ENCODE measurements at places on chromosomes 5 and 9. TPM values are rescaled to one million over a fixed set of nuclear protein-coding genes. Genes with fewer than 3 reads are reported as not detected.

The OTP gene
- not detected for polyA plus RNA-seq

DNA sequence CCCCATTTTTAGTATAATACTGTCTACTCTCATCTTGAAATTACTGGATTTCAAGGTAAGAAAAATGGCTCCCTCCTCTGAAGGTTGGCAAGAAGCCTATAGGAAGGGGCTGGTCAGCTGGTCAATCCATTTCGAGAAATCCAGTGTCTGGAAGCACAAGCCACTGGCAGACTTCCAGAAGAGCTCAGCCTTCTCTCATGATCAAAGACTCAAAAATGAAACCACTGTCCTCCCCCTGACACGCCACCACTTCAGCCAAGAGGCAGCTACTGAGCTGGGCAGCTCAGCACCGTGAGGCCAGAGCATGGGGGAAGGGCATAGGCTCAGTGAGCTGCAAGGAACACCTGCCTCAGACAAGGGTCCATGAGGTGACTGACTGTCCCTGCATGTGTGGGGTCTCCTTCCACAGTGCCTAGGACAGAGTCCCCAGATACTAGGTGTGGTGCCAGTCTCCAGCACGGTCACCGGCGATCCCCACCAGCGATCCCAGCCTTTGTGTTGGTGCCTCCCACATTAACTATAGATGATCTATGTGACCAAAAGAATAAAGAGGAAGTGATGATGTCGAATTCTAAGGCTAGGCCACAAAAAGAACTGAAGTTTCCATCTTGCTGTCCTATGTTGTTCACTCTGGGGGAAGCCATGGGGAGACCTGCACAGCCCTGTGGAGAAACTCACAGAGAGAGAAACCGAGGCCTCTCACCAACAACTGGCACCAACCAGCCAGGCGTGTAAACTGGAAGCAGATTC, 100.1 kb upstream of the LRRTM2 start:
- DNase-seq, result no peak

DNA sequence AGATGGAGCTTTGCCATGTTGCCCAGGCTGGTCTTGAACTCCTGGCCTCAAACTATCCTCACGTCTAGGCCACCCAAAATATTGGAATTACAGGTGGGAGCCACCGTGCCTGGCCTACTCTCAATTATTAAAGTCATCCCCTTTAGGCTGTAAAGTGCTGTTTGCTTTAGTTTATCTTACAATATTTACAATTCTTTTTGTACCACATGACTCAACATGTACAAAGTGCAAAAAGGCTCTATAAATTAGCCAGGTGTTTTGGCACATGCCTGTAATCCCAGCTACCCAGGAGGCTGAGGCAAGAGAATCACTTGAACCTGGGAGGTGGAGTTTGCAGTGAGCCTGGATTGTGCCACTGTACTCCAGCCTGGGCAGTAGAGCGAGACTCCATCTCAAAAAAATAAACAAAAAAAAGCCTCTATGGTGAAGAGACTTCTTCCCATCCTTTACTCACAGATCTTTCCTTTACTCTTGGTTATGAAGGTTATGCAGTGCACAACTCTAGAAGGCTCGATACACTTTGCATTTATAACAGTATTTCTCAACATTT, 28.5 kb upstream of the MLLT3 start:
- no peak for DNase-seq

- DNase-seq, result no peak
Measured at GRCh38 chr5:2686321-2687124, 65.0 kb downstream of the IRX2 start.

GRCh38 chr9:10744669-10745068, 131.9 kb upstream of the PTPRD start:
- DNase-seq, result no peak

GRCh38 chr9:134716067-134716466, 74.5 kb downstream of the COL5A1 start:
- DNase-seq, result no peak

The AMBP gene
- 2.2 TPM for polyA plus RNA-seq

The PLAC8L1 gene
- polyA plus RNA-seq, result 0.97 TPM

DNA sequence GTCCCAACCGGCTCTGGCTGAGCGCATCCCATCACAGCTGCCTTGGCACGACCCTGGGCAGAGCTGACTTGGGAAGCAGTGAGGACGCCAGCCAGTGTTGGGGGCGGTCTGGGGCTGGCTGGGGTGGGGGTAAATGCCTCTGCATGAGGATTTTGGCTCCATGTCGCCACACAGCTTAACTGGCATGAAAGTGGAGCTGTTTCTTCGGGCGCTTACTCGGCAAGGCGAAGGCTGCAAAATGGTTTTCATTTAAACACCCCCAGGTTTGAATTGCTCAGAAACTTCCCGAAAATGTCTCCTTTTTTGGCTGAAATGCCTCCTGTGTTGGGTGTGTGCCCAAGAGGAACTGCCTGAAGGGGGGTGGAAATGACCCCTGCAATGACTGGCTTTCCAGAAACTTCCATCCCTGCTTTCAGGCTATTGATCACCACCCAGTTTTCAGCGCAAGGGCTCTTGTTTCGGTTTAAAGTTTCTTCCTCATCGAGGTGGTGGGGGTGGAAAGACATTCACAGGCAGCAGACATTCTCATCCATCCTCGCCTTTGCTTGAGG, 38.3 kb downstream of the PTGES start:
- DNase-seq, result no peak

DNA sequence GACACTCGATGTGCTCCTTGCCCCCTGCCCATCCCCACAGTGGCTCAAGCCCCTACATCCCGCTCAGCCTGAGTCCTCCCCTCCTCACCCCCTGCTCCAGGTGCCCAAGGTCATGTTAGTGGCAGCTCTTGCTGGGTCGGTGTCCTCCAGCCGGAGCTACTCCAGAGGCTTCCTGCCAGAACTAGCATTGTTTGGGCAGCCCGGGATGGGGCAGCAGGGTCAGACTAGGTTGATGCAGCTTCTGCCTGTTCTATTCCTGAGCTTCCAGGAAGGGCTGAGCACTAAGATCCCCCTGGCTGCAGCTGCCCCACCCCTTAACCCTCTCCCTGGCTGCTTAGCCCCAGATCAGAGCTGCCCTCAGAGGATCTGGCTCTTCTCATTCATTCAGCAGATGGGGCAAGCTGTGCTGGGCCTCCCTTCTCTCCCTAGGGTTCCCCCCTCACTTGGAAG, 671 bp downstream of the RGS14 start:
- no peak for DNase-seq

The RAB14 gene
- polyA plus RNA-seq, result 130 TPM

GRCh38 chr9:133968428-133968827, 23.7 kb downstream of the VAV2 start:
- no peak for DNase-seq

DNA sequence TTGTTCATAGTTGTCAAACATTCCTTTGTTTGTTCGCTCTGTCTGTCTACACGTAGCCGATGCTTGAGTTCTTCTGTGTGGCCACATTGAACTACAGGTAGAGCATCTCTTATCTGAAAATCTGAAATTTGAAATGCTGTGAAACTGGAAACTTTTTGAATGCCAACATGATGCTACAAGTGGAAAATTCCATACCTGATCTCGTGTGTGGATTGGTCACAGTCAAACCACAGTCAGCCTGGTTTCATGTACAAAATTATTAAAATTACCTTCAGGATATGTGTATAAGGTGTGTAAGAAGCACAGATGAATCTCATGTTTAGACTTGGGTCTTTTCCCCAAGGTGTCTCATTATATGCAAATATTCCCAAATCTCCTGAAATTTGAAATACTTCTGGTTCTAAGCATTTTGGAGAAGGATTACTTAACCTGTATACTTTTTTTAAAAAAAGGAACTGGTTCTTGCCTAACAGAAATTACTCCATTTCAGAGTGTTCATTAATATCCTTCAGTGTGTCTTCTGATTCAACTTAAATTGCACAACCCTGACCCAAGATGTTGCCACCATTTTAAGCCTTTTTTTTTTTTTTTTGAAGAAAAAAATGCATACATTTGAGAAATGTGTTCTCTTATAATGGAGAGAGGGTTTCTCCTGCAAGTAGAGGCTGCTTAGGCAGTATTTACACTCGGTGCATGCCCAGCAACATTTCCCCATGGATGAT, 254.3 kb downstream of the MAST4 start:
- DNase-seq, result no peak

- DNase-seq, result no peak
Measured at GRCh38 chr5:61277781-61278180, 54.3 kb upstream of the ZSWIM6 start.

DNA sequence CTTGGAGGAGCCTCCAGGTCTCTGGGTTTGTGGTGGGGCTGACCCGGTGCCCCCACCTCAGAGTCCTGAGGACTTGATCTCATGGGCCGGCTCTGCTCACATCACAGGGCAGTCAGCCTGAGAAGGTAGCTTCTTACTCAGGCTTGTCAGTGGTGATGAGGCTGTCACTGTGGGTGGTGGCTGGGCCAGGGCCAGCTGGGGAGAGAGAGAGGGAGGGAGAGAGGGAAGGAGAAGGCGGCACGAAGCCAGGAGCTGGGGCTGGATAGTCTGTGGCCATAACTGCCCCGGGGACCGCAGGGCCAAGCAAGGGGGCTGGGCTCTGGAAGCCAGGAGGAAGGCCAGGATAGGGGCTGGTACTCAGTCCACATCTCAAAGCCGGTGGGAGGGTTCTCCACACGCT, 6.5 kb downstream of the NTNG2 start:
- DNase-seq, result no peak

DNA sequence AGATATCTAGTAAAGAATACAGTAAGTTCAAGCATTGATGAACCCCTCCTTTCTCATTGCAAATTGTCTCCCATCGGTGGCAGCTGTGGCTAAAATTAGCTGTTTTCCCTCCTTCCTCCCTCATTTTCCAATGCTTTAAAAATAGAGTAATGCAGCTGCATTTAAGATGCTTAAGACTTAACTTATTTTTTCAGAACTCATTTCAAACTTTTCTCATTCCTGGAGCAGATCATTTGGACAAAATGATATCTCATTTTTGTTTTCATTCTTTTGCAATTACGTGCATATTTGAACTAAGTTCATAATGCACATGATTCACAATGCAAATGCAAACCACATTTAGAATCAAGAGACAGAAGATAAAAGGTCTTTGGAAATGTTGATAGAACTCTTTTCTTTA, 14.6 kb downstream of the HSPB3 start:
- no peak for DNase-seq

The IRGM gene
- 0.48 TPM for polyA plus RNA-seq

DNA sequence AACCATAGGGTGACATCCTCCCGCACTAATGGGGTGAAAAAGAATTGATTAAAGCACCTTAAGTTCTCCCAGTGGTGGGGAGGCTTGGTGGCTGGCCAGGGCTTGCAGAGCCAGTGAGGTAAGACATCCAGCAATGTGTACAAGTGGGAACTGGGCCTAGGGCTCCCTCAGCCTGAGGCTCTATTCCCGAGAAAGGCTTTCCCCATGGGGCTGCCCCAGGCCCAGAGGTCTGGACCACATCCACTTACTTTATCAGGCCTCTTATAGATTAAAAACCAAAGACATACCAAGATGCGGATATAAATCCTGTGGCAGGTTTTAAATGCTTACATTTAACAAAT, 35.3 kb downstream of the C5orf15 start:
- DNase-seq, result no peak

The LCN10 gene
- 1.2 TPM for polyA plus RNA-seq

The IL9 gene
- not detected for polyA plus RNA-seq

DNA sequence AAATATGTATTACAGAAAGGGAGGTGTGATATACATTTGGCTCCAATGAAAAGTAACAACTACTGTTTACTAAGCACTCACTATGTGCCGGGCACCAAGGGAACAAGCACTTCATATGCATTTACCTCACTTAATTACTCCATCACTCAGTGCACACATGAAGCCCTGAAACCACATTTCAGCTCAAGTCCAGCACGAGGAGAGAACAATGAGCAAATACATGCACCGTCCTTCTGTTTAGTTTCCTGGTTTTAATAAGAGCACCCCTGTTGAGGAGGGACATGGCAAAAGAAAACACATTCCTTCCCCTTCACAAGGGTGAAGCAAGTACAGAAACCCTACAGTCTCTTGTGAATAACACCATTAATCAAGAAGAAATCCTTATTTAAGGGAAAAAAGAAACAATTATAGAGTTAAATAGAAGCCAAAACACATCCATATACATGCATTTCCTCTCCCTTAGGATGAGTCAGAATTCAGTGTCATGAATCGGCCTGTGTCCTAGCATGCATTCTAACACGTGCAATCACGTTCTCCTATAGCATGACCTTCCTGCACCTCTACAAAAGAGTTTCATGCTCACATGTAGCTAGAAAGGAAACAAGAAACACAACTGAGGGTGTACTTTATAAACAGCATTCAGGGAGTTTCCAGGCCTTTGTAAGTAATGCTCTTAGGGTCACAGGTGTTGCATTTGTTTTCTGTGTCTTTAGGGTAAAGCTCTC, 411.6 kb downstream of the BNC2 start:
- no peak for DNase-seq
